ENCODE measurements at places on chromosomes 13 and 19. TPM values are rescaled to one million over a fixed set of nuclear protein-coding genes. Genes with fewer than 3 reads are reported as not detected.

GRCh38 chr13:79812070-79812850 is 331.3 kb downstream of the NDFIP2 start:
- no peak overlapping the region for H3K4me3 ChIP-seq
- peaks cover 9% of the 10 kb centered on the region for H3K4me1 ChIP-seq
- no peak for DNase-seq
- peaks cover 5% of the 10 kb centered on the region for H3K36me3 ChIP-seq
- H3K27me3 ChIP-seq = no peaks in the 10 kb centered on the region
- H3K27ac ChIP-seq = no peak overlapping the region

GRCh38 chr19:39832341-39833083 is 1.4 kb downstream of the DYRK1B start:
- H3K27me3 ChIP-seq = no peaks in the 10 kb centered on the region
- H3K36me3 ChIP-seq = peaks cover 57% of the 10 kb centered on the region
- H3K4me3 ChIP-seq = peak overlapping the region; percentile 80
- H3K4me1 ChIP-seq = no peaks in the 10 kb centered on the region
- no peak overlapping the region for H3K27ac ChIP-seq
- DNase-seq = no peak

DNA sequence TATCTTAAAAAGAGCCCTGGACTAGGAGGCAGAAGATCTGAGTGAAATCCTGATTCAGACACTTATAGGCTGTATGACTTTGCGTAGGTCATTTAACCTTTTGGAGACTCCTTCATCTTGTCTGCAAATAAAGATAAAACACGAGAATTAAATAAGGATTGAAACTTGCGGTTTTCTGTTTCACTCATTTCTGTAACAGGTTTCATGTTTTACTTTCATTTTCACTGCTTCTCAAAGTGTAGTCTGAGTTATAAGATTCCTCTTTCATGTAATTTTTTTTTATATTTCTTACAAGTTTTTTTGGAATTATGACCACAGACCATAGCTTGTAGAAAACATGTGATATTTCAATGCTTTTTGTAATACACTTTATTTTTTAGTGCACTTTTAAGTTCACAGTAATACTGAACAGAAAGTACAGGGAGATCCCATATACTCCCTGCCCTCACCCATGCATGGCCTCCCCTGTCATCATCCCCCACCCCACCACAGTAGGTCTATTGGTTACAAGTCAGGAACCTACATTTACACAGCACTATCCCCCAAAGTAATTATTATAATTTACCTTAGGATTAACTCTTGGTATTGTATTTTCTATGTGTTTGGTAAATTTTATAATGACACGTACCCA is 174.6 kb downstream of the ITGBL1 start:
- H3K4me3 ChIP-seq = no peak overlapping the region
- no peaks in the 10 kb centered on the region for H3K4me1 ChIP-seq
- no peak for DNase-seq
- H3K27me3 ChIP-seq = no peaks in the 10 kb centered on the region
- no peaks in the 10 kb centered on the region for H3K36me3 ChIP-seq
- no peak overlapping the region for H3K27ac ChIP-seq

DNA sequence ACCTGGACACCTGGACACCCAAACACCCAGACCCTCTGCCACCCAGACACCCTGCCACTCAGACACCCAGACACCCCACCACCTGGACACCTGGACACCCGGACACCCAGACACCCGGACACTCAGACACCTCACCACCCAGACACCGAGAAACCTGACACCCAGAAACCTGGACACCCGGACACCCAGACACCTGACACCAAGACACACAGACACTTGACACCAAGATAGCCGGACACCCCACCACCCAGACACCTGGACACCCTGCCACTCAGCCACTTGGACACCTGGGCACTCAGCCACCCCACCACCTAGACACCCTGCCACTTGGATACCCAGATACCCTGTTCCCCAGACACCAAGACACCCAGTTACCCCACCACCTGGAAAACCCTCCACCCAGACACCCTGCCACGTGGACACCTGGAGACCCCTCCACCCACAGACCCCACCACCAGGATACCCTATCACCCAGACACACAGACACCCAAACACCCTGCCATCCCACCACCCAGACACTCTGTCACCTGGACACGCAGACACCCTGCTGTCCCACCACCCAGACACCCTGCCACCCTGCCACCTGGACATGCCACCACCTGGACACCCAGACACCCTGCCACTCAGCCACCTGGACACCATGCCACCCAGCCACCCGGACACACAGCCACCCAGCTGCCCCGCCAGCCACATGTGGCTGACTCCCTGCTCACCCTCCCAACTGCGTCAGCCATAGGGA is 17.4 kb downstream of the C19orf12 start:
- no peak overlapping the region for H3K27ac ChIP-seq
- no peaks in the 10 kb centered on the region for H3K36me3 ChIP-seq

The EBPL gene
- 65.9 TPM for total RNA-seq

DNA sequence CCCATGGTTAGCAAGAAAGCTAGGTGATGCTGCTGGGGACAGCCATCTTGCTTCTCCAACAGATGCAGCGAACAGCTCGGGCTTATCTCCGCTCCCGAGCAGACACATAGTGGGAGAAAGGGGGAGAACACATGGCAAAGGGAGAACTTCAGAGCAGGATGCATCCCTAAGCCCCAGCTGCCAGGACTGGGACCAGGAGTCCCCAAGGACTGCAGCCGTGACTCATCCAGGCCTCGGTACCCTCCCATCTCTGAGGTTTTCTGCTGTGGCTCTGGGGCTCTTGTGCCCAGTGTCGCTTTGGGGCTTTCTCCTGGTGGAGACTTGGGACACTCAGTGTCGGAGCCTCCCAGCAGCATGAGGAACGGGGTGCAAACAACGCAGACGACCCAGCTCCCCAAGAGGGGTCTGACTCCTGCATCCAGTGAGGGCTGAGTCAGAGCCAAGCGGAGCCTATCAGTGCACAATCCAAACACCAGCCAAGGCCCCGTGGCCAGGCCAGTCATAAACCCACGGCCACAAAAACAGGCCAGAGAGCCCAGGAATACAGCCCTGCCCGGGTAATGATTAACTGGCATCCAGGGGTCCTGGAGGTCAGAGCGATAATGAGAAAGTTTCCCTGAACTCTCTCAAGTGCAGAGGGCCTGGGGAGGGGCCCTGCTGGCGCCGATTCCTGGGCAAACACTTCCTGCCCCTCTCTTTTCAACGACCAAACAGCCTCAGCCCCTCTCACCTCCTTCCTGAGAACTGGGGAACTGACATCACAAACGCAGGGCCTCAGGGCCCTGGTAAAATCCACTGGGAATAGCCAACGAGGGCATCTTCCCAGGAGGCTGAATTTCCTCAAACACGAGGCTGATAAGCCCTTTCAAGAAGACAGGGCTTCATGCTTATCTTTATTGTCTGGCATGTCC is 202.9 kb downstream of the USP12 start:
- no peaks in the 10 kb centered on the region for H3K36me3 ChIP-seq
- DNase-seq = no peak
- no peak overlapping the region for H3K4me3 ChIP-seq
- H3K27me3 ChIP-seq = no peaks in the 10 kb centered on the region
- H3K27ac ChIP-seq = no peak overlapping the region

Measured in H9 (cell line).